ENCODE measurements at places on chromosomes 5 and 9.

GRCh38 chr9:1100945-1101344, 50.8 kb downstream of the DMRT2 start:
- DNase-seq, result no peak

DNA sequence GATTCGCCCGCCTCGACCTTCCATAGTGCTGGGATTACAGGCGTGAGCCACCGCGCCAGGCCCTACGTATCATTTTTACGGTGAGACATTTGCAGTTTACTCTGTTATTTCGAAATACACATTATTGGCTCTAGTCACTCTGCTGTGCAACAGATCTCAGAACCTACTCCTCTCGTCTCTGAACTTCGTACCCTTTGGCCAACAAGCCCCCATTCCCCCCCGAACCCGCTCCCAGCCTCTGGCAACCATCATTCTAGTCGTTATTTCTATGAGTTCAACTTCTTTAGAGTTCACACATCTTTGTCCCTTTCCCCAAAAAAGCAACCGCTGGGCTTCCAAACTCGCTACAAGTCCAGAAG, 735 bp downstream of the PTGR1 start:
- DNase-seq, result peak; percentile 34

GRCh38 chr5:16736158-16736995, 119.6 kb upstream of the RETREG1 start:
- no peak for DNase-seq

DNA sequence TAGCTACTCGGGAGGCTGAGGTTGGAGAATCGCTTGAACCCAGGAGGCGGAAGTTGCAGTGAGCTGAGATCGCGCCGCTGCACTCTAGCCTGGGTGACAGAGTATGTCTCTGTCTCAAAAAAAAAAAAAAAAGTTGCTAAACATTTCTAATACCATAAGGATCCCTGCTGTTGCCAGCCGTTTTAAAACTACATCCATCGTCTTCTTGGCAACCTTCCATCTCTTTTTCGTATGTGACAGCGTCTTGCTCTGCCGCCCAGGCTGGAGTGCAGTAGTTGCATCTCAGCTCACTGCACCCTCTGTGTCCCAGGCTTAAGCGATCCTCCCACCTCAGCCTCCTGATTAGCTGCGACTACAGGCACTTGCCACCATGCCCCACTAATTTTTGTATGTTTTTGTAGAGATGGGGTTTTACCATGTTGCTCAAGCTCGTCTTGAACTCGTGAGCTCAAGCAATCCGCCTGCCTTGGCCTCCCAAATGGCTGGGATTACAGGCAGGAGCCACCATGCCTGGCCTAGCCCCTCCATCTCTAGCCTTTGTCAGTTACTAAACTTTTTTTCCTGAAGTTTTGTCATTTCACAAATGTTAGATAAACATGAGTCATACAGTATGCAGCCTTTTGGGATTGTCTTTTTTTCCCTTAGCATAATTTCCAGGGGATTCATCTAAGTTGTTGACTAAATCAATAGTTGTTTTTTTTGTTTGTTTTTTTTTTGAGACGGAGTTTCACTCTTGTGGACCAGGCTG, 13.5 kb downstream of the NSD1 start:
- DNase-seq, result no peak

GRCh38 chr5:159458217-159458711, 128.0 kb upstream of the IL12B start:
- peak; percentile 38 for DNase-seq

GRCh38 chr9:72577212-72577753, 55.9 kb downstream of the TMC1 start:
- no peak for DNase-seq

DNA sequence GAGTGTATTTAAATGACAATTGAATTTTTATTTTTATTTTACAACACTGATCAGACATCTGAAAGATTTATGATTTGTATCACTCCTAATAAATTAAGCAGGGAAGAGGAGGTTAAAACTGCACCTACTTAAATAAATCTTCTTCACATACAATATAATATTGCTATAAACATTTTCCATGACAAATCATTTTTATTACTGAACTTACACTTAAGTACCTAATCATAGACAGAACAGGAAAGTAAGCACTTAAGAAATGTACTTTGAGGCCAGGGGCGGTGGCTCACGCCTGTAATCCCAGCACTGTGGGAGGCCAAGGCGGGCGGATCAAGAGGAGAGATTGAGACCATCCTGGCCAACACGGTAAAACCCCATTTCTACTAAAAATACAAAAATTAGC, 3.8 kb downstream of the PFDN1 start:
- no peak for DNase-seq

DNA sequence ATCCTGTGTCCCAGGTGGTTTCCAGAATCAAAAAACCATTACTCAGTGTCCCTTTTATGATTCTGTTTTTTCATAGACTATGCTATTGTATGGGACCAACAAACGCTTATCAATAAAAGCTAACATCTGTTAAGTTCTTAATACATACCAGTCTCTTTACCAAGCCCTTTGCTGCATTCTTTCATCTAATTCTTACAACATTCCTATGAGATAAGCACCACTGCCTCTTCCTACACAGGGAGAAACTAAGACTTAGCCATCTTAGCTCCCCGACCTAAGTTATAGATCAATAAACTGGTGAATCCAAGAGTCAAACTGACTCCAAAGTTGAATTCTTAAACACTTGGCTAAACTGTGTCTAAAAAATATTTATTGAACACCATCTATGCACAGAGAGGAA, 26.6 kb downstream of the DRD1 start:
- DNase-seq, result no peak

DNA sequence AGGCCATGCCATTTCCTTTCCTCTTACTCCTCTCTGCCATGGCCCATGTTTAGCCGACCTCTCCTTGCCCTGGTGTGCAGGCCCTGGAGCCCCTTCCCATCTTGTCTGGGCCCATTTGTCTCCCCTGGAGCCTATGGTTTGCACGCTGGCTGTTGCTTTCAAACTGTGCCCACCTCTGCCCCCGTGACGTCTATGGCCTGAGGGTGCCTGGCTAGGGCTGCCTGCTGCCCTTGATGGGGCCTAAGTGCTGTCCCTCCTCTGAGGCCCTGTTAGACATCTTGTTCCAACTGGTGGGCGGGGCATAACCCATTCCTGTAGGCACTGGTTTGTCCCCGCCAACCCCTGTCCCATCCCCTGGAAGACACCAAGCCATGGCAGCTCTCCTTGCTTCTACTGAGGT, 22.7 kb upstream of the ENHO start:
- DNase-seq, result no peak

DNA sequence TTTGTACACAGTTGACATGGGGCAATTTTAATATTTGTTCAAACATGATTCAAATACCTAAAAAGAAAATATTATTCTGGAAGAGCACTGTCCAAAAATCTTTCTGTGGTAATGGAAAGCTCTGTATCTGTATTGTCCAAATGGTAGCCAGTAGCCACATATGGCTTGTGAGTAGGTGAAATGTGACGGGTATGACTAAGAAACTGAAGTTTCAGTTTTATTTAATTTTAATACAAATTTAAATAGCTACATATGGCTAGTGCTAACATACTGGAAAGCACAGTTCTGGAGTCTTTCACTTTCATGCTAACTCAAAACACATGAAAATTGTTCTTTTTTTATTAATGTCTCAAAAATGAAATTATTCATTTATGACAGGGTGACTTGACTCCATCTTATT, 132.6 kb downstream of the PLK2 start:
- DNase-seq, result no peak

- DNase-seq, result no peak
These were observed 93.3 kb upstream of the SLC44A1 start for GRCh38 chr9:105150991-105151685.

DNA sequence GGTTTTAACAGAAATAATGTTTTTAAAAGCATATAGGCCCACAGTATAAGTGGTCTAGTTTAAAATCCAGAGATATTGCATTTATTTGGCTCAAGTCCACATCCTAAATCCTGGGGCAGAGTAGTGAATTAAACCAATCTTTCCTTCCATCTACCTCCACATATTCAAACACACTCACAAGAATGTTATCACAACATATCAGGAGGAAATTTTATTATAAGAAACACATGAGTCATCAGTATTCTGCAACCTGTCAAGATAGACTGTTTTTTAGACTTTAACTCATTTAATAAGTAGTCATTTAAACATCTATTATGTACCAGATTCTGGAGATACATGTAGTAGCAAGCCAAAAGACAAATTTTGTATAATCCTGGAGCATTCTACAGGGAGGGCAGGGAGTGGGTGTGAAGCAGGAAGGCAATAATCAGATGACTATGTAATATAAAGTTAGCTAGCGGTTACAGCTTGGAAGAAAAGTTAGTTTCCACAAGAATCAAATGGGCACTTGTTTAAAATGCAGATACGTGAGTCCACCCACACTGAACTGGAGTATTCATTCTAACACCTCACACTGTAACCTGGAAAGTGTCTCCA, 187.3 kb upstream of the PIK3R1 start:
- DNase-seq, result no peak

- DNase-seq, result no peak
These were observed 30.2 kb upstream of the HTR4 start for GRCh38 chr5:148684528-148684927.

GRCh38 chr9:87354147-87354546, 143.5 kb upstream of the DAPK1 start:
- DNase-seq, result no peak

GRCh38 chr5:41878643-41879478, 8.6 kb upstream of the OXCT1 start:
- no peak for DNase-seq

GRCh38 chr5:149215478-149216090, 56.1 kb upstream of the AFAP1L1 start:
- DNase-seq, result no peak

DNA sequence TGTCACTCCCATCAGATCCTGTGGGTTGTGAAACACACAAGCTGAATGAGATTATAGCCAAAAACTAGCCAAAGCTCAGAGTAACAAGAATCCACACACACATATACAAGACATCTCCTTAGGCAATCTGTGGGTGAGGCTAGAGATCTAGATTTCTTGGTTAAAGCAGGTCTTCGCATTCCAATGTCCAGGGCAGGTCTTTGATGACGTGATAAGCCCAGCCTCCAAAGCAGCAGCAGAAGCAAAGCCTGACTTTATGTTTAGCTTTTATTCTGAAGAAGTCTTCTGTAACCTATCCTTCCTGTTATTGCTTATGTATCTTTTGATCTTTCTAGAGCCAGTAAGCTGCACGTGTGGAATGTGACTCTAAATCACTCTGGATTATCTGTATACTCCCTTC, 199.1 kb upstream of the SLC30A5 start:
- no peak for DNase-seq

DNA sequence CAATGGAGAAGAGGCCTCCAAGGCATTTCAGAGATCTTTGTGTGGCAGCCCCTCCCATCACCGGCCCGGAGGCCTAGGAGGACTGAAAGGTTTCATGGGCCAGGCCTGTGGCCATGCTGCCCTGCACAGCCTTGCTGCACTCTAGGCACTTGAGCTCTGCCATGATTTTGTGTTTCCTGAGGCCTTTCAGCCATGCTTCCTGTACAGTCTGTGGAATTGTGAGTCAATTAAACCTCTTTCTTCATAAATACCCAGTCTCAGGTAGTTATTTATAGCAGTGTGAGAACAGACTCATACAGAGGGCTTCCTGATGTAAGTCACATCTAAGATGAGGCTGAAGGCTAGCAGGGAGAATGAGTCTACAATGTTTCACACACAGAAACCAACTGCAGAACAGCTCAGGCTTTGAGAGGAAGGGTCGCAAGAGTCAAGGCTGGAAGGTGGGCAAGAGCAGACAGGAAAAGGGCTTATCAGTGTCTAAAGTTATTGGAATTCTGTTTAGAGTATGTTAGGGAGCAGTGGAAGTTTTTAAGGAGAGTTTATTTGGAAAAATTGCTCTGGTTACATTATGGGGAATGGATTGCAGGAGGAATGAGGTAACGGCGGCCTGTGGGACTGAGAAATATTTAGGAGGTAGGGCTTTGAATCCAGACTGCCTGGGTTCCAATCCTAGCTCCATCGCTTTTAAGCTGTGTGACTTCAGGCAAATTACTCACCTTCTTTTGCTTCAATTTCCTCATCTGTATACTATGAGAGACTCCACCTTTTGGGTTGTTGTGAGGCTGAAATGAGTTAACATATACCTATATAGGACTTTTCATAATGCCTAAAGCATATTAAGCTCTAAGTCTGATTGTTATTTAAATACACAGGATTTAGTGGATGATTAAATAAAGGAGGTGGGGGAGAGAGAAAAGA, 291.2 kb downstream of the CWC27 start:
- DNase-seq, result no peak

DNA sequence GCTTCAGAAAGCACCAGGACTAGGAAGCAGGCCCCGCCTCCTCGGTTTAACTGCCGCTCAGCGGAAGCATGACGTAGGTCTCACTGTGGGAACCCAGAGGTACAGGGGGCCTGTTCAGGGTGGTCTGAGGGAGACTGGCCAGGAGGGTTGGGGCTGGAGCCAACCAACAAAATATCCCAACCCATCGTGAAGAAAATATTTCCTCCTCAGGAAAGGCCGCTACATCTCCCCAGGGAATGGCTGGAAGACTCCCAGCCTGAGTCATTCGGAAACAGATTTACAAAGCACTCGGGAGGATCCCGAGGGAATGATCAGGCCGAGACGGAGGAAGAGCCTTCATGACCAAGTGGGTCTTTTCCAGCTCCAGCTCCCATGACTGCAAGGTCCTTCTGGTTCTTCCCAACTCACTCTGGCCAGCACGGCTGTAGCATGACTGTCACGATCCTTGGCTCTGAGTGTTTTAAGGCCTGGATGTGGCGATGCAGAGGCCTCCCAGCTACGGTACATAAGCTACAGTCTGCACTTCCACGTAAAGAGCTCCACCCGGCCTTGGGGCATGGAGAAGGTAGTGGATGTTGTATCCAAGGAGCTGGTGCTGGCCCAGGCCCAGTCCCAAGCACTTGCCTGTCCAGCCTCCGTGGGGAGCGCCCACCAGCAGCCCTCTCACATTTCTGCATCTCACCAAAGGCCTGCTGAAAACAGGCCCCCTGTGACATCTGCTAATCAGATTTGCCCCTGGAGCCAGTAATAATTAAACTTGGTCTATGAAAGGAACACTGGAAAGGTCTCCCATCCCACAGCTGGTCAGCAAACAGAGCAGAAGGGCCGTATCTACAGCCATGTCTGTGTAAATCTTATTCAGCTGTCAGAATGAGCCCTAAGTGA, 100.6 kb downstream of the LHFPL2 start:
- no peak for DNase-seq

DNA sequence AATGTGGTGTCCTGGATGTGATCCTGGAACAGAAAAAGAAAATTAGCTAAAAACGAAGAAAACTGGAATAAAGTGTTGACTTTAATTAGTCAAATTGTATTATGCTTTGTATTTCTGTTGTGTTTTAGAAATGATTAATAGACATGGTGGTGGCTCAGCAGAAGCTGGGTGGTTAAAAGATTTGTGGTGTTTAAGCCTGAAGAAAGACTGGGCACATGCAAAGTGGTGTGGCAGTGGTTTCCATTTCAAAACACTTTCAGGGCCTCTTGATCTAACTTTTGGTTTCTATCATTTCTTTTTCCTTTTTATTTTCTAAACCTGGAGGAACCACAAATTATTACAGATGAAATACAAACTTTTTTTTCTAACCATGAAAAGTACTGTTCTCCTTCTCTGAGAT, 44.1 kb downstream of the ADGRV1 start:
- DNase-seq, result no peak

- no peak for DNase-seq
These were observed 1.7 kb downstream of the GRHPR start for GRCh38 chr9:37424204-37424685.

All from GM10248 (cell line).